ENCODE measurements at places on chromosomes 7 and 10.

- DNase-seq, result no peak
Measured at GRCh38 chr10:48714088-48714487, 29.4 kb downstream of the WDFY4 start.

DNA sequence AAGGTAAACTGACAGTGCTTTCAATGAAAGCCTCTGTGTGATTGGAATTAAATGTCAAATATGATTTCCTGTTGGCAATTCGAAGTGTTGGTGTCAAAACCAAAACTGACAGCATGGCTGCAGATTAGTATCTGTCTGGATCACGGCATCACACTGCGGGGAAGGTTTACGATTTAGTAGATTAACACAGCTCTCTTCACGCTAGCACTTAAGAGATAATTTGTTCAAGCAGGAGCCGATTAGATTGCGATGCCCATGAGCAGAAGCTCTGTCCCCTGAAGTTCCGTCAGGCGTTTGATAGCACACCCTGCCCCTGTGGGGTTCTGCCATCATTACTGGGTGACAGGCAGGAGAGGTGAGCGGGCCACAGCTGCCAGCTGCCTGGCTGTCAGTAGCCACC lies 279.5 kb upstream of the AUTS2 start:
- DNase-seq, result no peak

GRCh38 chr7:45162311-45162845 lies 4.8 kb downstream of the RAMP3 start:
- DNase-seq, result no peak

- DNase-seq, result no peak
Measured at GRCh38 chr7:127290116-127290655, 37.4 kb upstream of the GRM8 start.

- peak; percentile 5 for DNase-seq
Measured at GRCh38 chr7:93920496-93921182, 896 bp upstream of the GNG11 start.

DNA sequence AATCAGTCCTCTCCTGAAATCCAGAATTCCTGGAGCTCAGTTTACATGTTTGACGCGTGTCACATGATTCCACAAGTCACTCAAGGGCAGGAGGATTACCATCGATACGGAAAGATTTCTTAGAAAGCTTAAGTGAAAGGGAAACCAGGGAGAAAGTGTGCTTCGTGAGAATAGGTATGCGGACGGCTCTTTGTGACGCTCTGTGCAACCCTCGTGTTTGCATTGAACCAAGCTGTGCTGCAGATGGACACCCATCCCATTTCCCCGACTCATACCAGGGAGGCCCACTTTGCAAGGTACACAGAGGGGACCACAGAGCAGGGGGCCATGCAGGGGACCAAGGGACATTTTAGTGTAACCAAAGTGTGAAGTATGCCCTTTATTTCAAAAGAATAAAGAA lies 43.2 kb downstream of the IKZF1 start:
- no peak for DNase-seq

GRCh38 chr10:77492368-77492994 lies 145.1 kb downstream of the KCNMA1 start:
- no peak for DNase-seq

- DNase-seq, result no peak
Measured at GRCh38 chr10:1652151-1652550, 85.2 kb downstream of the ADARB2 start.

- DNase-seq, result peak; percentile 95
Measured at GRCh38 chr10:35421553-35422178, 85.4 kb downstream of the CCNY start.

GRCh38 chr7:70695795-70696083 lies 436.2 kb upstream of the GALNT17 start:
- DNase-seq, result peak; percentile 41

DNA sequence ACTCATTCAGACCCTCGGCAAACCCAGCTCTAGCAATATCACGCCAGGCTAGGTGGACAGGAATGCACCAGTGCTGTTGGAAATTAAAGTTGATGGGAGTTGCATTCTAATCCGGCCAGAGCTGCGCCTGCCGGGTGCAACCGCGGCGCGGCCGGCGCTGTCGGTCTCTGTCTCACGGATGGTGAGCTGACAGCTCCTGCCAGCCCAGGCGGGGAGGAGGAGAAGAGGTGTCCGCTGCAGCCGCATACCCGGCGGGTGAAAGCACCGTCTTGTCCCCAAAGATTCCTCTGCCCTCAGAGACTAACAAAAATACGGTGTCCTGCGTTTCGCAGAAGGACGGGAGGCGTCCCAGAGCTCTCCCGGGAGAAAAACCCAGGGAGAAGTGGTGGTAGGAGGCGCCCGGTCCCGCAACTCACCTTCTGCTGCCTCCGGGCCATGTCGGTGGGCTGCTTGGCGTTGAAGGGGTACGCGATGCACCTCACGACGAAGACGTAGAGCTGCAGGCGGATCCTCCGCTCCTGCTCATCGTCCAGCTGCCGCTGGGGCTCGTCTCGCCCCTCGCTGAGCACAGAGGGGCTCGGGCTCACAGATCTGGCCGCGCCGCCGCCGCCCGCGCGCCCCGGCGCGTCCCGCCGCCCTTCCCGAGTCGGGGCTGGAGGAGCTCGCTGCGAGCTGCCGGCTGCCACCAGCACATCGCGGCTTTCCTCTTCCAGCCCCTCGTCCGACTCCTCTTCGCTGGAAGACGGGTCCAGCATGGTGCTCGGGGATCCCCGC lies 490 bp downstream of the CADPS2 start:
- peak; percentile 52 for DNase-seq

DNA sequence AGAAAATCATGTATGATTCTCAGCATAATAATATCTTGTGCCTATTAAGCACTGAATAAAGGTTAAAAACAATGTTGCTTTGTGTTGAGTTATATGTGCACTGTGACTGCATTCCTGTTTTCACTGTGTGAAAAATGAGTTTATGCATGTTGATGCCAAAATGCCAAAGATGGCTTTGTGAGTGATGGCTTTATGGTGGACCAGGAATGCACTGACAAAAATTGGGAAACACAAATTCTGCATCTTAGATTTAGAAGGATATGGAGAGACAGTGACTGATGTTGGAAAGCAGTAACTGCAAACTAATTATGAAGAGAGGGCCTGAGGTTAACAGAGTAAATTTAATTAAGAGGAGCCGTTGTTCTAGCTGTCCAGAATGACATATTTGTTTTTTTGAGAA lies 440.4 kb downstream of the KIF20B start:
- DNase-seq, result no peak

DNA sequence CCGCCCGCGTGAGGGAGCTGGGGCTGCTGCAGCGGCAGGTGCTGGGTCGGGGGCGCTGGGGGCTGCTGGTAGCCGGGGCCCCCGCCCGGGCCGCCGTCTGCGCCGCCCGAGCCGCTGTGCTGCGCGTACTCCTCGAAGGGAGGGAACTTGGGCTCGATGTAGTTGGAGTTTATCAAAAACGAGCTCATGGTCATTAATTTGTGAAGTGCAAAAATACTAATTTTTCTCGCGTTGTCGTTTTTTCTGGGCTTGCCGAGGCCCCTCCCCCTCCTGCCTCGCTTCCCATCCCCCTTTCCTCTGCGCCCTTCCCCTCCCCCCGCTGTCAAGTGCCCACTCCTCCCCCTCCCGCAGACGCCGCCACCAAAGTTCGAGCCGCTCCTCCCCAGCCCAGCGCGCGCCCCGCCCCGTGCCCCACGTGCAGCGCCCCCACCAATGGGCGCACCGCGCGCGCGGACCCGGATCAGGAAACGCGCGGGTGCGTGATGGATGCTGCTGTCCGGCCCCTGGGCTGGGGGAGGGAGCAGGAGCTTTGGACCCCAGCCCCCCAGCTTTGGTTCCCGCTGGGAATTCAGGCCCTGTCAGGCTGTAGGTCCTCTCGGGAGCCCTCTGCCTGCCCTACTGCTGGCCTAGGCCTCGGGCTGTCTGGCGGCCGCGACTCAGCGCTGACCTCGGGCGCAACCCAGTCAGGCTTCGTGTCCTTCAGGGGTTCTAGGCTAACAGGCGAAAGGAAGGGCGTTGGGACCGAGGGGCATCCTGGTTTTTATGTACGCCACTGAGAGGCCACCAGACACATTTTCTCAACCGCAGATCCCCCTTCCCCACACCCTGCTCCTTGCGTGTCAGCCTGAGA lies at the start of gene HOXA4:
HOXA4 (minus strand) TSS at position 218 of the 850 bp plus-strand sequence; CDS start at position 194, 24 bp downstream.
- peak; percentile 17 for DNase-seq

DNA sequence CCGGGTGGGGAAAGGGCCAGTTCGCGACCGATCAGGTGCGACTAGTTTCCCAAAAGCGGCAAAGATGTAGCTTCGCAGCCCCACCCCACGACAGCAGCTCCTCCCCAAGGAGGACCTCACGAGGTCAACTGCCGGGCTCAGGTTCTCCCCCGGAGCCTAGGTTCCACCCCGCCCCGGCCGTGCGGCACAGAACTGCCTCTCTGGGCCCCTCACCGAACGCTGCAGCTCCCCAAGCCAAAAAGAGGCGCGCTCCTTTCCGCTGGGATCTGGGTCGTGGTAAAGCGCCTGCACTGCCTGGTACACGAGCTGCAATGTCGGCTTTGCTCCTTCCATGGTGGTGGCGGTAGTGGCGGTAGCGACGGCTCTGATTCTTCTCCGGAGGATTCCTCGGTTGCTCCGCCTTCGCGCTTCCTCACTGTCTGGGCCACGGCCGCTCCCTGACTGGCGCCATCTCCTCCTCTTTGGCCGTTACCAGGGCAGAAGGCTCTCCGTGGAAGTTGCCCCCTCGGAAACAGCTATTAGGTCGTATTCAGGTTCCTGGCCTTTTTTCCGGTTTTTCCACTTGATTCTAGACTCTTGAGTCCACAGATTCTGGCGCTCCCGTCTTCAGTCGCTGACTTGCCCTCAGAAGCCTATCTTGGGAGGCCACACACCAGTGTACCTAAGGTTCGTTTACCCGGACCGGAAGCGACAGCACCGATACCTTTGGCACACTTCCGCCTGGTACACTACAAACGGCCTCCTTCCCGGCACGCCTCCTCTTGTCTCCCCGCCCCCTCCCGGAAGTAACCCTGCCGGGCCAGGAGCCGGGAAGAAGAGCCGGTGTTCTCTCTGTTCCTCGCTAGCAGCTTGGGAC lies at the start of gene TNPO3:
TNPO3 (minus strand) TSS at position 674 of the 856 bp plus-strand sequence; CDS start at position 333, 341 bp downstream.
- peak; percentile 93 for DNase-seq

DNA sequence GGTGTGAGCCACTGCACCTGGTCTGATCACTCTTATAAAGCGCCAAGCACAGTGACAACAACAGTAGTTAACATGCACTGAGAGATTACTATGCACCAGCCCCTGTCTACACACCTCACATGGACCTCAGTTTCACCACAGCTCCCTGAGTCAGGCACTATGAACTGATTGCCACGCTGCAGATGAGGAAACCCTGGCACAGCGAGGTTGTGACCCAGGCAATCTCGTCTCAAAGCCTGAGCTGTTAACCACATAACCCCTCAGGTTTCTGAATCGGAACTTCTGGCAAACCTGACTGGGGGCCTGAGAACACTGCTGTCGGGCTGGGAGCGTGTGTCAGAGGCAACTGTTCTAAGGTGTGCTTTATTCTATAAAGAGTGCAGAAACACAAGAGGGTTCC lies 150.8 kb downstream of the RNF216 start:
- no peak for DNase-seq

GRCh38 chr7:106779877-106780276 lies 85.2 kb upstream of the PIK3CG start:
- no peak for DNase-seq

DNA sequence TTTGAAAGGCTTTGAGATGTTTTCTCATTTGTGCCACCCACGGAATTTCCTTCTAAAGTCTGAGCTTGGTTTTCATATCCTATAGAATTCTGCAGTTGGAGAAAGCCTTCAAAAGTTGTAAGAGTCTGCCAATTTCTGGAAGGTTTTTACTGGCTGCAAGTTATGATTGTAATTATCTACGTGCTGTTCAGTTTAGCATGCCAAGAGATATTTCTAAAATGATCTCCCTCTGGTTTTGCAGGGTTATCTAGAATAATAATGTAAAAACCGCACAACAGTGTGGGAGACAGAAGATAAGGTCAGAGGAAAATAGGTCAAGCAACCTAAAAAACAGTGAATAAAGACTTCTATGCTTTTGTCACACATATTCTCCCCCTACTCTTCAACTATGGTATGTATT lies 69.3 kb downstream of the MTERF1 start:
- peak; percentile 4 for DNase-seq

DNA sequence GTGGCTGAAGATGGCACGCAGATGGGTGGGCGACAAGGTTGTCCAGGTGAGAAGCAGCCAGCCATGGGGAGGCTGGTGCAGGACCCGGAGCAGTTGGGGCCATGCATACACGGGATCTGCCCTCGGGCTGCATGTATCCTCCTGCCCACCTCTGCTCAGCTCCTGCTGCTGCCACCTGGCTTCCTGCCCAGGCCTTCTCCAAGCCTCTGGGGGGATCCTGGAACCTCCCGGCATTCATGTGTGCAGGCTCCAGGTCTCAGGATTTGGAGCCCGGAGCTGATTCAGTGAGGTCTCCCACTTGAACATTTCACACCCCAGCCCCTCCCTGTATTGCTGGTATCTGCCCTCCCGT lies 27.0 kb downstream of the PDGFA start:
- no peak for DNase-seq

- DNase-seq, result no peak
Measured at GRCh38 chr7:69994886-69995542, 396.7 kb downstream of the AUTS2 start.

- peak; percentile 31 for DNase-seq
Measured at GRCh38 chr7:33640741-33641140, 264.6 kb upstream of the BMPER start.

GRCh38 chr10:34489973-34490745 lies 324.9 kb downstream of the PARD3 start:
- peak; percentile 66 for DNase-seq

DNA sequence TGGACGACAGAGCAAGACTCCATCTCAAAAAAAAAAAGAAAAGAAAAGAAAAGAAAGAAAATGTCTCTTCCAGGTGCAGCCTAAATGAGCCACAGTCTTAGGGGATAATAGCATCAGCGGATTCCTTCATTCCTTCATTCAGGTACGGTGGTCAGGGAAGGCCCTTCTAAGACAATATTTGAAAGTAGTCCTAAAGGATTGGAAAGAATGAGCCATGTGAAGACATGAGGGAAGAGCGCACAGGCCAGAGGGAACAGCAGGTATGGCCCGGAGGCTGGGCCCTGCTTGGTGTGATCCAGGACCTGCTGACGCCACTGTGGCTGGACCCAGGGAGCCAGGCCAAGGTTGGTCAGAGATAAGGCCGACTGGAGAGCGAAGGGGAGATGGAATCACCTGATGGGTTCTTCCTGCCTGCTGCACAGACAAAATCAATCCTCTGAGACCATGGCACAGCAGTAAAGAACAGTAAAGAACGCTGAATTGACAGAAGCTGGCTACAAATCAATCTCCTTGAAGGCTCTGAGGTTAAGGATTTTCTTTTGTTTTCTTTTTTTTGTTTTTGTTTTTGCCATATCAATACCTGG lies 16.3 kb upstream of the MKRN1 start:
- no peak for DNase-seq
